ENCODE measurements at places on chromosomes 6 and 20.

- no peak for DNase-seq
These were observed 47.6 kb upstream of the MYL9 start for GRCh38 chr20:36493801-36494114.

DNA sequence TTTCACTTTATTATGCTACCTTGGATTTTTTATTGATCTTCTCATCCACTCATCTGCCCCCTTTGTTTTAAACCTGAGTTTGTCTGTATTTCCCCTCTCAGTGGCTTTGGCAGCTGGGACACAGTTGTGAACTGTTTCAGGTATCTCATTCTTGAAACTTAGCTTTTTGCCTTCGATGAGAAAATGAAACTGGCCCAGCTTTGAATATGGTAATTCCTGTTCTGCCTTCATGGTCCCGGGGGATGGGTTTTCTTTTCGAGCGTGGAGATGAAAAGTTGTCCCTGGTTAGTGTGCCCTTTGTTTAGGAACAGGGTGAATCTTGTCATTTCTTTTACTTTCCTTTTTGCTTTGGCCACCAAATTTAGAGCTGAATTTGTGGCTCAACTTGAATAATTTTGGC, 25.6 kb downstream of the DHX35 start:
- DNase-seq: no peak

DNA sequence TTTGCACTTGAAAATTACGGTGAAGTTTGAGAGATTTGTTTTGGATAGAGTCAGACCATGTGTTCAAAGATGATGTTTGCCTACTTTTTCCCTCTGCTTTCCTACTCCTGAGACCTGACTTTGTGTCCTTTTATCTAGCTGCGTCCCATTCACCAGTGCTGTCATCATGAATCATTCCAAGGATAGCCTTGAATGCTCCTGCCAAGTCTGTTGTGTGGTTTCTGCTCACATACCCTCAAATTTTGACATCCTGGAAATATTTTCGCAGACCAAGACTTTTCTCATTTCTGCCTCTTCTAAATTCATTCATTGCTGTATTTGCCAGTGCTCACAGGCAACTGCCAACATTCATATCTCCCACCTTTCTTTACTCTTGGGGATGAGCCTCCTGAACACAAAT, 175.9 kb upstream of the SCGN start:
- no peak for DNase-seq

- DNase-seq: no peak
These were observed 9.0 kb downstream of the MOCS3 start for GRCh38 chr20:50967586-50967985.
